ENCODE measurements at places on chromosomes 1 and 21.

- DNase-seq: no peak
These were observed 31.3 kb downstream of the CACNA1E start for GRCh38 chr1:181514298-181515290.

DNA sequence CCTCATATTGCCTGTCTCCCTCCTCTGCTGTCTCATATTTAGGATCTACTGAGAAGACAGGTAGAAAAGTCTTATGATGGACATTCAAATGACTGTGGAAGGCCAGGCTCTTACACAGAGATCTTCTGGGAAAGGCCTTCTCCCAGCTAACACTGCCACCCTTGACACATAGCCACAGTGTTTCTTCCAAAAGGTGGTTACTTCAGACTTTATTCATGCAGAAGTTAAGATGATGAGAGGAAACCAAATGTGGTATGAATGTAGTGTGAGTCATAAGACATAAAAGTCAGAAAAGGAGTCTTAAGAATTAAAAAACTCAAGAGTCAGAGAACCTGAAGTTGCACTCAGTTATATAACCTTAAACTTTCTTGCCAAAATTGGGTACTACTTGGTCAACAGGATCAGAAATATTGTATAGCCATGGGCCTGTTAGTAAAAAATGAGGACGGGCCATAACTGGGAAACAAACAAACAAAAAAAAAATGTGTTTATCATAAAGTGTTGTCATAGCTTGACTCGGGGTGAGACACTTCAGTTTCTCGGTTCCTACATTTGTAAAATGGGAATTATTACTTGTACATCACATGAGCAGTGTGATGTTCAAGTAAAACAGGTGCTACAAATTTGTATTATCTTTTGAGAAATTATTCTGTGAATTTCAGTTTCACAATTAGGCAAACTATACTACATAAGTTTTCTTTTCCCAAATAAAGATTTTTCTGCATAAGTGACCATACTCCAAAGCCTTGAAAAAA lies 1.2 kb upstream of the DENND1B start:
- DNase-seq: peak; percentile 40

DNA sequence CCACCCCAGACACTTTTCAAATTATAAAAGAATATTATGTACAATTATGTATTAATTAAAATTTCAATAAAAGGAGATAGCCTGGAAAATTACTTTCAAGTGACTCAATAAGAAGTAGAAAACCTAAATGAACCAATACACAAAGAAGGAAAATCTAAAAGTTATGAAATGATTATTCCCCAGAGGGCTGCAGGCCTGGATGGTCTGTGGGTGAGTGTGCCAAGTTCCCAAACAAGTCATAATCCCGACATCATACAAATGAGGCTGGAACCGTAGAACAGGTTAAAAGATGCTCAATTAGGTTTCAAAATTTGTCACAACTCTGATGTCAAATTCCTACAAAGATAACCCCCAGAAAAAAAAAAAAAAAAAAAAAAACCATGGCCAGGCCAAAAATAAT lies 12.7 kb downstream of the SPATC1L start:
- DNase-seq: no peak

DNA sequence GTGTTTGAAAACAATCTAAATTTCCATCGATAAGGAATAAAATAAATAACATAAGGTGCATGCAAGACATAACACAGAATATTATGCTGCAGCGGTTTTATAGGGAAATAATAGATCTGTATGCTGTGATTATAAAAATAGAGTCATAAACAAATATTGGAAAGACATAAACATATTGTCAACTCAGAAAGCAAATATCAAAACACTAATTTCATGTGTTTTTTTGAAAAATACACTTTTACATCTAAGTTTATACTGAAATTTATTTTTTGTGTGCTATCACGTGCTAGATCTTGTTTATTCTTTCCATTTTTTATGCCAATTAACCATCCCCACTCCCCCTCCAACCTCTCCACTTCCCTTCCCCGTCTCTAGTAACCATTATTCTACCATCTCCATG lies 9.4 kb downstream of the OR6K3 start:
- no peak for DNase-seq

- no peak for DNase-seq
These were observed 153.2 kb upstream of the HMCN1 start for GRCh38 chr1:185581020-185581419.

DNA sequence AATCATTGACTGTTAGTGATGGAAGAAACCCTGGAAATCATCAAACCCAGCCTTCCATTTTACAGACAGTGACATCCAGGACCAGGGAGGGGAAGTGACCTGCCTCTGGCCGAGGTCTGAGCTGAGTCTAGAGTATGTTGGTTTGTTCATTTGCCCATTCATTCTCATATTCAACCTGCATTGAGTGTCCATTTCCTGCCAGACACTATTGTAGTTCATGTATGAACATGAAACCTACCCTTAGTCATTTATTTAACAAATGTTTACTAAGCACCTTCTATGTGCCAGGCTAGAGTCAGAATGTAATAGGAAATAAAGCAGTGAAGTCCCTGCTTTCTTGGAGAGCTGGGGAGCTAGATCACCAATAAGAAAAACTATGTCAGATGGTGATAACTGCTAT lies 51.3 kb downstream of the KCND3 start:
- no peak for DNase-seq

GRCh38 chr1:51488372-51489050 lies 30.6 kb downstream of the EPS15 start:
- no peak for DNase-seq

DNA sequence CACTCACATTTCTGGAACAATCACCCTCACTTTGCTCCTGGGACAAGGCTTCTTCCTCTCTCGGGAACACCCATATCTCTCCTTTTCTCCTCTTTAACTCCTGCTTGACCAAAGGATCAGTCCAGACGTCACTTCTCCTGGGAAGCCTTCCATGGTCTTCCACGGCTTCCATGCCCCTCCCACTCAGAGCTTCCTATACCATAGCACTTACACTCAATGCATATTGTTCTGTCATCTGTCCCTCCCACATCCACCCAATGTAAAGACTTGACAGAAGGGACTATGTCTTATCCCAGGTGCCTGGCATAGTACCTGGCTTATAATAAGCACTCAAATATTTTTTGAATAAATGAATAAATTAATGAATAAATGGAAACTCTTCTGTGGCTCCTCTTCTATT lies 28.2 kb downstream of the CD34 start:
- DNase-seq: no peak

DNA sequence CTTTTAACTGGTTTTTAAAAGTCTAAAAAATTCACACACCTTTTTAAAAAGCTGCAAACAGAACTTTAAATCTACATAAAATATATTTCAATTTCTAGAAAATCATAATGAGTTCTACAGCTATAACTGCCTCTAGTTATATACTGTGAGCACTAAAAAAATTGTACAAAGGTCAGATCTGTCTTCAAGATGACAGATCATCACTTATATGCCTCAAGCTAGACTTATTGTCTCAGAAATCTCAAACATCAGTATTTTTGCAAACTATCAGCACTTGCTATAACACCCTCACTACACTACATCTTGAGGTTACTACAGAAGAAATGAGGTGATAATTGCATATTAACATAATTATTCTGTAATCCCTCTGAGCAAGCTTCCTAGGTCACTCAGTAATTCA lies 76.5 kb downstream of the ZNF644 start:
- no peak for DNase-seq

DNA sequence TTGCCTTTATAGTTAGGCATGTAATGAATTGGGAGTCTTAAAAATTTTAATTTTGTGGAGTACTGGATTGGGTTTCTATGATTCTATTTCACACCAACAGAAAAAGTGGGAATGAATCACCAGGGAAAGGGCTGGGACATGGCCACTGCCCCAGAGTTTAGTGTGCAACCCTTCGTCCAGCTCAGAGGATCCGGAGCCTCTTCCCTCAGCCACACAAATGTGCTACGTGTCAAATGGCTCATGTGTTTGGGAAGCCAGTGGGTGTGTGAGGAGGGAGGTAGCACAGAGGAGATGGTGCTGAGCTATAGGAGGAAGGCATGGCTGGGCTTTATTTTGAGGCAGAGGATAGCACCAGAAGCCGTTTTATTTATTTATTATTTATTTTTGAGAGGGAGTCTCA lies 247.3 kb downstream of the SIPA1L2 start:
- DNase-seq: no peak

DNA sequence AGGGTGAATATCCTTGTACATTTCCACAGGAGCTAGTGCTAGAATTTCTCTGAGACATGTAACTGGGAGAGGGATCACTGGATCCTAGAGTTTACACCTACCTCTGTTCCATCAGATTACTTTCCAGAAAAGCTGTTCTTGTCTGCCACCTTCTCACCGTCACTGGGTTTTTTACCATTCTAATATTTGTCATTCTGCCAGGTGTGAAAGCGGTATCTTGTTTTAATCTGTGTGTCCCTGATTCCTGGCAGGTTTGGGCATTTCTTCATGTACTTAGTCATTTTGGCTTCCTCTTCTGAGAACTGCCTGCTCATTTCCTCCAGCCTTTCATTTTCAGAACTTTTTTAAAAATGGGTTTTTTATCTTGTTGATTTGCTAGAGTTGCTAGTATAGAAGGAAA lies 5.1 kb downstream of the PMF1 start:
- DNase-seq: no peak

GRCh38 chr1:10617931-10618885 lies 143.5 kb downstream of the PEX14 start:
- no peak for DNase-seq

DNA sequence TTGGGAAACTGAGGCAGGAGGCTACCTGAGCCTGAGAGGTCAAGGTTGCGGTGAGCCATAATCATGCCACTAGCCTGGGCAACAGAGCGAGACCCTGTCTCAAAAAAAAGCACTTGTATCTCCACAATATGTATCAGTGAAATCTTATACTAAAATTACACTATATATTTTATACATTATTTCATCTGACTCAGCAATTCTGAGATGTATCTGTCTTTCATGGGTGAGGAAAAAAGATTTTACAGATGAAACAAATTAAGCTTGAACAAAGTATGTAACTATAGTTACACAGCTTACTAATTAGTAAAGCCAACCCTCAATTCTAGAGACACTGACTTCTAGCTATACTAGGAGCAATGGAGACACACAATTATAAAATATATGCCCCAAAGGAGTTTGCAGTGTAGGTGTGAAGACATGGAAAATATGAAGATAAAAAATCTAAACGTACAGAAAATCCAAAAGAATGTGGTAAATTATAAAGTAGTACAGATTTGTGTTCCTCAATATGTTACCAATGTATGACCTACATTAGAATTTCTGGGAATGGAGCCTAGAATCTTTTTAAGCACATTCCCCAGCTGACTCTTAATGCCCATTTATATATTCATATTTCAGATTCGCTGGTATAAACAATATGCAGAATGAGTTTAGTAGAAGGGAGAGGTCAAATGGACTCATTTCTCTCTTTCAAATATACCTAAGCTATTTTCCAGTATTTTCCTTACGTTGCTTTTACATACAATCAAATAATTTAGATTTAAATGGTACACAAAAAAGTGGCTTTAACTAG lies 14.6 kb downstream of the GTF2B start:
- DNase-seq: no peak

DNA sequence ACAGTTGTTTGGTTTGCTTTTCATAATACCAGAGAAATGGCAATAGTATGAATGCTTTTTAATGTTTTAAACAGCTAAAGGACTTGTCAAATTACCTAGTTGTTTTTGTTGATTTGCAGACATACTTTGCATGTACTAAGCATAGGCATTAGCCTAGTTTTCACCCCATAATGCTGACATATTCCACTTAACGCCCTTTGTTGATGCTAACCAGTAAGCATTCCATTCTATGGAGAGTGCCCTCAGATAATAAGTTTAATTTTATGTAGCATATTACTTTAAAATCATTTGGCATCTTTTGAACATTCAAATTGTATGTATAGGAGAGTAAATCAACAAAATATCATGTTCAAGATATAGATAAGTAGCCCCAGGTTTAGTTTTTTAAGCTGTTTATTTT lies 32.5 kb downstream of the RGS21 start:
- DNase-seq: no peak

GRCh38 chr1:62269851-62270495 lies 49.3 kb downstream of the KANK4 start:
- DNase-seq: no peak

- DNase-seq: no peak
These were observed 31.4 kb upstream of the TARDBP start for GRCh38 chr1:10980841-10981727.

- DNase-seq: peak; percentile 70
These were observed 3.8 kb upstream of the PLEKHA6 start for GRCh38 chr1:204363335-204364114.

- DNase-seq: no peak
These were observed 2.1 kb downstream of the PADI1 start for GRCh38 chr1:17207046-17207445.

DNA sequence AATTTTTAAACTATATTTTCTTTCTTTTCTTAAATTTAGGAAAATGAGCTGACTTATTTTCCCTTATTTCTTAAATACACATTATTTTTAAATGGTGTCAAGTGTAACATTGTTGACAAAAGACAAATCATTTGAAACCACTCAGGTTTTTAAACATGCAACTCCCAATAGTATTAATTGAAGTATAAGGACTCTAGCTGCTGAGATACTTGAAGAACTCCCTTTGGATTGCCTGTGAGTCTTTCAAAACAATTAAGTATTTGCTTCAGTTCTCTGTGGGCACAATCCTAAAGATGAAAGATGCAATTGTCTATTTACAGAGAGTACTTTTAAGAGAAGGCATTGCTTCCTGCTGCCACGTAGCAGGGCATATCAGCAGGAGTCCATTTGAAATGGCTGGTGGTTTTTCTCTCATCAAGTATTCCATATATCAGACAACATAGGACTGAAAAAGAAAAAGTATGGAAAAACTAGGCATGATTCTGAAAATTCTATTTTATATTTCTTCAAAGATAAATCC lies 373.4 kb downstream of the NEGR1 start:
- no peak for DNase-seq

DNA sequence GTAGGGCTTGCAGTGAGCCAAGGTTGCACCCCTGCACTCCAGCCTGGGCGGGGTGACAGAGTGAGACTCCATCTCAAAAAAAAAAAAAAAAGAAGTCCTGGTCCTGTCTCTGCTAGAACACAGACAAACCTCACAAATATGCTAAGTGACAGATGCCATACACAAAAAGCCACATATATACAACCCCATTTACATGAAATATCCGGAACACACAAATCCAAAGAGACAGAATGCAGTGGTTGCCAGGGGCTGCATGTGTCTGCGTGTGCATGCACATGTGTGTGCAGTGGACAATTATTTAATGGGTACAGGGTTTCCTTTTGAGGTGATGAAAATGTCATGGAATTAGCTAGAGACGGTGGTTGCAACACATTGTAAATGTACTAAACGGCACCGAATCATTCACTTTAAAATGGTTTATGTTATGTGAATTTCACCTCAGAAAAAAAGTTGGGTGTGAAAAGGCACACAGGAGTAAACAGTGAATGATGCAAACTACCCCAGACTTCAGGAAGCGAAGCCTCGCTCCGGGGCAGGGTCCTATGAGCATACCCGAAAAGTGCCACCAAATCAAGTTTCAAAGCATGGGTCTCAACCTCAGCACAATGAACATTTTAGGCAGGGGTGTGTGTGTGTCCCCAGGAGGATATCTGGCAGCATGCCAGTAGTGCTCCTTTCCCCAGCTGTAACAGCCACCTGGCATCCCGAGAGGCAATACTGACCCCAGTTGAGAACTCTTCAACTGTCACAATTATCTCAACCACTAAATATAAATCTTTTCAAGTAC lies 48.3 kb downstream of the GNB1 start:
- no peak for DNase-seq
